Right ventricle myocardium inferior (tissue), 1 donor: ENCODE measurements at places on chromosomes 11 and 22.

DNA sequence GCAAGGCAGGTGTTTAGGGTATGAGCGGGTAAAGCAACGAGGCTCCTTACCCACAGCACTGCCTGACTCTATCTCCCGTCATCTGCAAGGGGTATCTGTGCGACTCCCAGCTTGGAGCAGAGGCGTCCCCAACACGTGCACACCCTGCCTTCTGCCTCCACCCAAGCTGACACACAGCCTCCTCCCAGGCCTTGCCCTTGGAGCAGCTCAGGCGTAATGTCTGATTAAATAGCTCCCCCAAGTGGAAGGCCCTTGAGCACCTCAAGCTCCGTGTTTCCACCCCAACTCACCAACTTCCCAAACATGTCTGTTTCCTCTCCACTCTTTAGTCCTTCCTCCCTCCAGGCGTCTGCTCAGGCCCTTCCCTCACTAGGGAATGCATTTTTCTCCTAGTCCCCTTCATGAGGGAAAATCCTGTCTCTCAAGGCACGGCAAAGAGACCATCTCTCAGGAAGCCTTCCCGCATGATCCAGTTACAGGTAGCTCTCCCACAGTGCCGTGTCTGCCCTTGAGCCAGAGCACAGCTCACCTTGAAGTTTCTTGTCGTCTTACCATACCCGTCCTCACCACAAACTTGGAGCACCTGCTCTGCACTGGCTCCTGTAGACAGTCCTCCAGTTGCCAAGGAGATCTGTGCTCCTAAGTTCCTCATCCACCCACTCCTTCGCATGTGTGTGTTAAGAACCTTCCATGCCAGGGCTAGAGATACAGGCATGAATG, 15.8 kb downstream of the CYB5R2 start:
- DNase-seq, result peak; percentile 77

DNA sequence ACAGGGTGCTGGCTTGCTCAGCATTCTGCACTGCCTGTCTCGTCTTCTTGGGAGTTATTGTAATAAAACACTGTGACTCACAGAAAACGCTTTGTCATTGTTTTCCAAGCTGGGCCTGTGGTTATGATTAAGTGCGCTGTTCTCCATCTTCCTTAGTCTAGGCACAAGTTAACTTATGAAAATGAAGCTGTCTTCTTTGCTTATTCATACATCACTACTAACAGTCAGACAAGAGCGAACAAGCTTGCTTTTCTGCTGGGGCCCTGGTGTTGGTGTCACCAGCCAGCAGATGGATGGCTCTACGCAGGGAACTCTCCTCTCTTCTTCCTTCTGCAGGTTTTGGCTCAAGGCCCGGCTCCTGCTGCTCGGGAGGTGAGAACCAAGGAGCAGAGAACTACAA, 380.1 kb upstream of the SYN3 start:
- no peak for DNase-seq

- no peak for DNase-seq
Observed at GRCh38 chr11:61700212-61700611, 20.0 kb downstream of the DAGLA start.

GRCh38 chr11:28049338-28050216, 58.4 kb downstream of the KIF18A start:
- no peak for DNase-seq

GRCh38 chr11:65817312-65817834, 16.4 kb upstream of the SNX32 start:
- DNase-seq, result no peak
